ENCODE measurements at places on chromosomes 5 and 9.

DNA sequence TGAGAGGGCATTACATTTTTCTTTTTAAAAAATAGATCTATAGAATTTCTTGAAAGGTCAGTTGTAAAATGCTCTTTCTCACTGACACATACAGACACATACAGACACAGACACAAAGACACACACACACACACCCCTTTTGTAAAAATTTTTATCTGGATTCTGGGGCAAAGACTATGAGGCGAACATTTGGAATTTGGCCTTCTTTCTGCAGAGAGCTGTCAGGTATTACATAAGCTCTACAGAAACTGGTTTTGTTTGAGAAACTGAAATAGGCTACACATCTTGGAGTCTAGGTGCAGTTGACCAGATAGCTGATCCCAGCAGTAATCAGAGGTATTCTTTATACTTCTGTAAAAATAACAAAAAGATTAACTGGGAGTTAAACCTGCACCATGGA is 315.9 kb upstream of the RPS23 start:
- DNase-seq: no peak

DNA sequence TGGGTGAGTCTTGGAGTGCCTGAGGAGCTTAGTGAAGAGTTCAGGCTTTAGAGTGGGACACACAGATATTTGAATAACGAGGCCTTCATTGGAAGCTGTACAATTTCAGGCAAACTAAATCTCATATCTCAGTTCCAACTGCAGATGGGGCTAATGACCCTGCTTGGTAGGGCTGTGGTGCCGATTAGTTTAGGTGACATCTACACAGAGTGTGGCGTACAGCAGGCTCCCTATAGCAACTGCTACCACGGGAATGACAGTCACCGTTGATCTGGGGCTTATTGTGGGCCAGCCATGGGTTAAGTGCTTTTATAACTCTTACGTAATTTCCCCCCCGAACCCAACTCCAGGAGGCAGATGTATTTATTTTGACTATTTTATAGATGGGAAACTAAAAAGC is 70.8 kb downstream of the FAT2 start:
- no peak for DNase-seq

DNA sequence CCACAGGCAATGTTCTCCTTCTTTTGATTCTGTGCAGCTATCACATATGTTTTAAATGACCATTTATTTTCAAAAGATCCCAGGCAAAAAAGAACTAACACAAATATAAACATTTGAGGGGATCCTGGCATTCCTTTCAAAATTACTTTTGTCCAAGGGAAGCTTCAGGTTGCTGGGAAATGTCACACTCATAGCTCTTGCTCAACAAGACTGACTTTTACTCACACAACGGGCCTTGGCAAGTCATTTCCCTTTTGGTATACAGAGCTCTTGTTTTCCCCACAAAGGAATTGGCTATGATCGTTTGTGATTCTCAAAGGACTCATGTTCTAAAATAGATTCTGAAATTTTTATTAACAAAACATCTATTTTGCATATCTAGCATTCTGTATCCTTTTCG is 4.5 kb upstream of the PALM2AKAP2 start:
- DNase-seq: no peak

DNA sequence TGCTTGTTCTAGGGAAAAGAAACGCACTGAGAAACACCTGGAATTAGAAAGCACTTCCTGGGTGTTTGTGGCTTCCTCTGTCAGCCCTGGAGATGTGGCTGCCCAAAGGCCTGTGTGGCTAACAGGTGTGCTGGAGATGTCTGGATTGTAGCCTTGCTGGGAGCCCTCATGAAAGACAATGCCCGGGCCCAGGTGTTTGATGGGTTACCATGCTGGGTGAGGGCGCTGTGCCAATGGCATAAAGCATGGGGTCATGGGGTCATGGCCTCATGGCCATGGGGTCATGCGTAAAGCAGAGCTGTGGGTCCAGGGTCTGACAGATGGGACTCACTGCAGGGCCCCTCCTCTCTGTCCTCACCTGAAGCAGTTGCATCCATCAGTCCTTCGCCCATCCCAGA is 21.6 kb downstream of the ANKRD33B start:
- DNase-seq: peak; percentile 7

GRCh38 chr5:120314191-120314590 is 149.9 kb upstream of the PRR16 start:
- no peak for DNase-seq

DNA sequence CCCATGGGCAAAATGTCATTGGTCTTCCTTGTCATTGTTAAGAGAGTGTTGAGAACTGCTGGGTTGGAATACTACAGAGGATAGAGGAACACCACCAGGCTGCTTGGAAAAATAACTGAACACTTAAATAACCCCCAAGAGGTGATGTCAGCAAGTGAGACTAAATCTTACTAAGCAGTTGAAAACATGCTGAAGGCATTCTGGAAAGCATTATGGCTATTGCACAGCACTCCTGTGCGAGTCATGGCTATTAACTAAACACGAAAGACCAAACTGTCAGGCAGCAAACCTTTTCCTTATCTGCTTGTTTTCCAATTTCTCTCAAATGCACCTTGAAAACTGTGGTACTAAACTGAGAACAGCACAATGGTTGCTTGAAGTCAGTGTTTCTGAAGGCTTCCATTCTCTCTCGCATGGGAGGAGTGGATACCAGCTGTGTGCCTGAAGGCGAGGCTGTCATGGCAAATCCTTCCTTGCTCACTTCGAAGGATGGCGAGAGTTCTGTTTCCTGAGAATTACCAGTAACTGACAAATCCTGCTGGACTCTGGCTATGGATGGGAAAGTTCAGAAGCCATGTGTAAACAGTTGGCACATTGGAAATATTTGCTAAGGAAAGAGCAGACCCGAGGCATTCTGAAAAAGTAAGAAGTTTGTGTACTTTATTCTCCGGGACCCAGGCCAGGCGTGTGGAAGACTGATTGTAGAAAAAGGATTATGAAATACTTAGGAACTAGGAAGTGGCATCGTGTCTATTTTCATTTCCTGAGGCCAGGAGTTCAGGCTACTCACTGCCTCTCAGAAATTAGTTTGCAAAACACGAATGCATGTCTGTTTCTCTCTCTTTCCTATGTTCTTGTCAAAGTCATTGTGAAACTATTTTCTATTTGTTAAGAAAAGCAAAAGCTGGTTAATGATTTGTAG is 182.1 kb downstream of the DMRT2 start:
- DNase-seq: no peak

Measured in WTC11 (cell line).